ENCODE measurements at places on chromosomes 1 and 21. TPM values are rescaled to one million over a fixed set of nuclear protein-coding genes. Genes with fewer than 3 reads are reported as not detected.

The AMY1B gene
- total RNA-seq: not detected

GRCh38 chr1:71640116-71640515, 559.3 kb upstream of the ZRANB2 start:
- DNase-seq: no peak

DNA sequence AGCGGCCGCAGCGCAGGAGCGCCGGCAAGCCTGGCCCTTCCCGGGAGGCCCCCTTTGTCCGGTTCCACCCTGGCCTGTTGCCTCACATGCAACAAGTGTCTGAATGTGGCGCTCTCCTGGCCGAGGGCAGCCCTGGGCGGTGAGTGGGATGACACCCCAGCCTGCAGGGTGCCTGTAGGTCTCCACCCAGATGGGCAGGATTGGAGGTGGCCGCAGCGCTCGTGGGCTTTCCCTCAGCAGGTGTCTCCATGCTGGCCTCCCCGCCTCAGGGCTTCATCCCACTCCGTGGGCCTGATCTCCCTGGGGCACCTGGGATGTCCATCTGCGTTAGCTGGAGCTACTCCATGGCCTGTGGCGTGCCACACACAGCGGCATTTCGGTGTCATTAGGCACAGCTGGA, 1.5 kb downstream of the MIB2 start:
- DNase-seq: no peak

DNA sequence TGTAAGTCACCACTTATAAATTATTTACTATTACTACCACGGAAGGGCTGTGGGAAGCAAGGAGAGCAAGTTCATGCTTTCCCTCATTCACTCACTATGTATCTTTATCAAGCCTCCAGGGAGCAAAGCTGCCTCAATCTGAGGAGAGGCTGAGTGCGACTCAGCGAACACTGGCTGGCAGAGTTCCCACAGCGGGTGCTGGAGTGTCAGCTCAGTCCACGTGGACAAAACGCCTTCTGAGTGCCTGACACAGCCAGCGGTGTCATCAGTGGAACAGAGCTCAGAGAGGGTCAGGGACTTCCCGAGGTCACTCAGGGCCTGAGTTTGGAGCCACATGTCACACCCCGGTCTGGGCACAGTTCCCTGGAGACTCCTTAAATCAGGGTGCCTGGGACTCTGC, 16.9 kb downstream of the MATN1 start:
- peak; percentile 64 for DNase-seq

DNA sequence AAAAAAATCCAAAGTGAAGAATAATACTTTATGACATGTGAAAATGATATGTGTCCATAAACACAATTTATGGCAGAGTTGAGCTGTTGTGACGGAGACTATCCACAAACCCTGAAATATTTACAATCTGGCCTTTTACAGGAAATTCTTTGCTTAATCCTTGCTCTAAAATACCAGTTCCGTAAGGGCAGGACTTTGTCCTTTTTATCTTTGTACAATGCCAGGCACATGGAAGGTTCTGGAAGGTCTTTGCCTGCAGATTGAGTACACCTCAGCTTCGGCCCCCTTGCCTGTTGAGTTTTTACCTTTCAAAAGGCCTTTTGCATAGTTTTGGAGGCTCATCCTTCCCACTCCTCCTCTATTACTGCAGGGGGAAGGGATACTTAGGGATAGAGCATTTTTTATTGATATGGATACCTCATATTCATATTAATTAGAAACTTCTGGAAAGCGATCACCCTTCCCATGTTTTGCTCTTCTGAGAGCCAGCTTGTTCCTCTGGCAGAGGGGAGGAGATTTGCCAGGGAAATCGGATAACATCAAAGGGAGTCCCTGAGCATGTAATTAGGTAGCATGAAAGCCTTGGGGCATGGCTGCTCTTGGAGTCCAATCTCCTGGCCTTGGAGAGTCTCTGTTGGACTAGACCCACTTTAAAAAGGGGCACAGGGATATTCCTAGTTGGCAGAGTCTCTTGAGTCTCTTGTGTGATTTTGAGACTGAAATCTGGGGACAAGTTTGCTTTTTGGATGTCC, 217.1 kb downstream of the KCNJ6 start:
- DNase-seq: no peak
